ENCODE measurements at places on chromosomes 7 and 10.

DNA sequence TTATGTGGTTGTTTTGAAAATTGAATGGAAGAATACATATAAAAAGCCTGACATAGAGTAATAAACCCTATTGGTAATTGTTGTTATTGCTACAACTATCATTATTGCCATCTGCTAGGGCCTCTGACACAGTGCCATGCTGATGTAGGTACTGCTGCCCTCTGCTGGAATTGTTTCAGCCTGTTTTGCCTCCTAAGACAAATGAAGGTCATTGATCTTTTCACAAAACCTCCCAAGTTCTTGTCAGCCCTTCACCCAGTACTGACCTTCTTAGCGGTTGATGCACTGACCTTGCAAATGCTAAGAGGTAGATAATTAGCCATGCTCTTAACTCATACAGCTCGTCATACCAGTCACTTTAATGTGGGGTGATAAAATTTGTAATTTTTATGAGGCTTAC, 975.2 kb downstream of the SORCS1 start:
- no peak for DNase-seq

DNA sequence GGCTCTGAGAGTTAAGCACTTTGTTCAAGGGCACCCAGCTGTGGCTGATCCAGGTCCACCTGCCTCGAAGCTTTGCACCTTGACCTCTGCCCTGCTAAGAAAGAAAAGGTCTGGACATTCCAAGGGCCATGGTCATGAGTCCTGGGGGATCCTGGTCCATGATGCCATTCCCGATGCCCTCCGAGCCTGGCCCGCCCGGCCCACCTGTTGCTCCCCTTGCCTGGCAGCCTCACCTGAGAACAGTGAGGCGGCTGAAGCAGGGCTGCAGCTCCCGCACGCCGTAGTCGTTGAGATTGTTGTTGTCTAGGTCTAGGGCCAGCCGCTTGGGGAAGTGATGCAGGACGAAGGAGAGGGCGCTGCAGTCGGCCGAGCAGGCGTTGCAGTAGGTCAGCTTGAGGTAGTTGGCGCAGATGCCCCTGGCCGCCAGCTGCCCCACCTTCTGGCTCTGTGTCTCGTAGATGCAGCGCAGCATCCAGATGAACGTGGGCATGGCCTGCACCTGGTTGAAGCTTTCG, 27.5 kb downstream of the NOD1 start:
- no peak for DNase-seq

DNA sequence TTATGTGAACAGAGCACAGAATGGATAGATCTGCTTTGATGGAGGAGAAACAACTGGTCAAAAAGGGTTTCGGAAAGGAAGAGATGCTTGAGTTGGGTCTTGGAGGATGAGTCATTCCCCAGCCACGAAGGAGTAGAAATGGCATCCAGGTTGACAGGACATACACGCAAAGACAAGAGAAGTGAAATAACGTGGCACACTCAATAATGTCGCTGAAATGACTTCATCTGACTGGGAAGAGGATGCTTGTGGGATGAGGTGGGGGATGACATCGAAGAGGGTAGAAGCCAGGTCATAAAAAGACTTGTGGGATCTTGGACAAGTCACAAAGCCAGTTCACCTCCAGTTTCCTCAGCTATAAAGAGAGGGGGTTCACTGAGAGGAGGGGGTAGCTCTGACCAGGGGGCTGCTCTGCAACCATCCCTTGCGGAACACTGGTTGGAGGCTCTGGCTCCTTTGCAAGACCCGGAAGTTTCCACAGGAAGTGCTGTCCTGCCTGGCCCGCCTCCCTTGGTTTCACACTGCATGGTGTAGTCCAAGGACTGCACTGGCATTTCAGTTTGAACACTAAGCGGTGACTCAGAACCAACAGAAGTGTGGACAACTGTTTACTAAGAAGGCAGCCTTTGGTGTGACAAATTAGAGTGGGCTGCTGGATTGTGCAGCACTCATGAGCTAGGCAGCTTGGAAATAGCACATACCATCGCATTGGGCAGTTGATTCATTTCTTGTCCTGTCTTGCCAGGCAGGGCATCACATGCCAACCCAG, 189.9 kb upstream of the ADO start:
- no peak for DNase-seq

DNA sequence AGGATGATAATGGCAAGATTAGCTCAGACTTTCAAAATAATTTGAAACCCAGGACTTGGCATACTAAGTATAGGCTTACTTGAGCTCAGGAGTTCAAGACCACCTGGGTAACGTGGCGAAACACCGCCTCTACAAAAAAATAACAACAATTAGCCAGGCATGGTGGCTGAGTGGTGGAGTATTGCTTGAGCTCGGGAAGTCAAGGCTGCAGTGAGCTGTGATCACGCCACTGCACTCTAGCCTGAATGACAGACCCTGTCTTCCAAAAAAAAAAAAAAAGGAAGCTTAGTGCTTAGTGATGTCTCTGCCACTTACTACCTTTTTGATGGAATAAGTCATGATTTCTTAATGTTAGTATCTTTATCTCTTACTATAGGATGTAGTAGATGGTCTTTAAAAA, 25.5 kb downstream of the RABGEF1 start:
- DNase-seq: no peak

Data from activated T-cell treated with anti-CD3 and anti-CD28 coated beads for 24 hours (primary cell).